DMS 273 treated with DMSO at 0.1 percent for 48 hours (cell line): ENCODE measurements at places on chromosomes 2 and 18.

- no peak for DNase-seq
Observed at GRCh38 chr2:35365859-35366258, 989.7 kb upstream of the CRIM1 start.

GRCh38 chr2:8550481-8550880 lies 131.4 kb upstream of the ID2 start:
- DNase-seq: no peak

GRCh38 chr2:121282800-121283385 lies 2.1 kb downstream of the TFCP2L1 start:
- DNase-seq: no peak

- DNase-seq: no peak
Observed at GRCh38 chr2:234330902-234331301, 166.0 kb downstream of the ARL4C start.

DNA sequence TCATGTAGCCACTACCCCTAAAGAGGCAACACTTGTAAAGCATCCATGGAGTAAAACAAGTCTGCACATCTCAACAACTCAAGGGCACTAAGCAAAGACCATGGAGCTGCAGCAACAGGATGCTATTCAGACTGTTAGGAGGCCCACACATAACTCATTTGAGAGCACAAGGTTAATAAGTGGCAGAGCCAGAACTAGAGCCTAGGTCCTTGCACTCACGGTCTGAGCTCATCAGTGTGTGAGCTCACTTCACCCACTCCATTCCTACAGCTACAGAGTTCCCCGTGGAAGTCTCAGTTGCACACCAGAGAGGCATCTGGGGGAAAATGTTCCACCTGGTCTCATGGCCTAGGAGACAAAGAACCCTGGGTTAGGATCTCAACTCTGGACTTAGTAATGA lies 35.0 kb downstream of the TTC32 start:
- DNase-seq: no peak

- no peak for DNase-seq
Observed at GRCh38 chr2:239689410-239689809, 288.6 kb upstream of the HDAC4 start.

- no peak for DNase-seq
Observed at GRCh38 chr2:232434091-232434490, 21.9 kb upstream of the ALPI start.

GRCh38 chr2:113283704-113284284 lies 5.1 kb upstream of the PAX8 start:
- no peak for DNase-seq

DNA sequence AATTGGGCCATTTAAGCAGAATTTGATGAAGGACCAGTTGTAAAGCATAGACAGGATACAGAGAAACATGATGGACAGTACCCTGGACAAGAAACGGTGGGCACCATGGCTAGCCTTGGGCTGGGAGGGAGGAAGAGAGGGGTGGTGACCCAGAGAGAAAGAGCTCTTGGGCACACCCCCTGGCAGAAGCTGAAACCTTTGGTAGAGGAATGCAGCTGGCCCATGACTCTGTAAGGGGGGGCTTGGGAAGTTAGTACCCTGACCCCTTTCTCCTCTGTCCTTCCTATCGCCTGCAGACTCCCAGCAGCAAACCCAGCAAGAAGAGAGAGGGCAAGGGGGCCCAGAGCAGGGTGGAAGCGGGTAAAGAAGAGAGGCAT lies 32.6 kb downstream of the MRPL44 start:
- DNase-seq: no peak

- peak; percentile 16 for DNase-seq
Observed at GRCh38 chr2:72145289-72145657, 2.4 kb downstream of the CYP26B1 start.

DNA sequence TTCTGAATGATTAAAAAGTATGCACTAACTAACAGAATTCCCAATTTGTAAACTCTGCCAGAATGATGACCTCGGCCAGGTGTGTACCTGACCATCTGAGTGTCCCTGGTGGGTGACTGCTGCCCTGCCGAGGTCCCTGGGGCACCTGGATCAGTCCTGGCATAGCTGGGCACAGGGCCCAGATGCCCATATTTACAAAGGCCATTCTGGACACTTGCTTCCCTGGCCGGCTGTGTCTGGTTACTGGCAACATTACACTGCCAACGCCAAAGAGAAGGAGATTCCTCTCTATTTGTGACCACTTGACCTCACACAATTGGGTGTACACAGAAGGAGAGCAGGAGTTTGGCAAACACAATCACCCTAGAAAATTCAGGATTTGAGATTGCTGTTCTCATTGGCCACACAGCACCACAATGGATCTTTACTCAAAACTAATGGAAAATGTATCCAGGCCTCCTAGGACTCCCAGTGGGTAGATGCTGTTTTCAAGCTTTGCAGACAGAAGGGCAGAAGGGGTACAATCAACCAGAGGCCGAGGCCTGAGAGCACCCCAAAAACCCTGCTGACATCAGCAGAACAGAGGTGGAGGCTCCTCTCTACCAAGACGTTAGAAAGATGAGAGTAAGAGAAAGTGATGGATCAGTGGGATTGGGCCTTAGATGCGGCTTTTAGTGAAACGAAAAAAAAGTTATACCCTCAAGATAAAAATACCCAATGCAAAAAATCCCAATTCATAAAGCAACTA lies 58.3 kb upstream of the PXDN start:
- DNase-seq: no peak

- DNase-seq: no peak
Observed at GRCh38 chr2:112343827-112344585, 68.6 kb downstream of the ZC3H6 start.

GRCh38 chr2:37874470-37874869 lies 50.6 kb upstream of the RMDN2 start:
- DNase-seq: no peak

- no peak for DNase-seq
Observed at GRCh38 chr18:27695052-27695451, 481.9 kb downstream of the CDH2 start.

DNA sequence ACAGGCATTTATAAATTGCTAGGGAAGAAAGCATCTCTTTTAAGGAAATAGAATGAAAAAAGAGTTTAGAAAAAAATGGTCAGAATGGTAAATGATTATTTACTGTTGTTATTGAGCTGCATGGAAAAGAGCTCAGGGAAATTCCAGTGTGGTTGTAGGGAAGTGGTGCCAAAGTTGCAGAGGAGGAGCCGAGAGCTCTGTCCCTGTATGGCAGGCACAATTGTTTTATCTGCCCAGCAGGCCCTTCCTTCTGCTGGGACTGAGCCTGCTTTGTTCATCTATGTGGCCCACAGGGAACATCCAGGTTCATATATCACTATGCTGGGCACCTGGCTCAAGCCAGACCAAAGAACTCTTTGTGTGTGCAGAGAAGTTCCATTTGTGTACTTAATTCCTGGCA lies 80.8 kb upstream of the AGAP1 start:
- DNase-seq: no peak

- no peak for DNase-seq
Observed at GRCh38 chr2:238710032-238710735, 137.7 kb upstream of the TWIST2 start.

GRCh38 chr2:30631051-30631671 lies 176.1 kb downstream of the CAPN13 start:
- DNase-seq: no peak

- DNase-seq: peak; percentile 64
Observed at GRCh38 chr2:42906557-42907411, 114.4 kb upstream of the HAAO start.

DNA sequence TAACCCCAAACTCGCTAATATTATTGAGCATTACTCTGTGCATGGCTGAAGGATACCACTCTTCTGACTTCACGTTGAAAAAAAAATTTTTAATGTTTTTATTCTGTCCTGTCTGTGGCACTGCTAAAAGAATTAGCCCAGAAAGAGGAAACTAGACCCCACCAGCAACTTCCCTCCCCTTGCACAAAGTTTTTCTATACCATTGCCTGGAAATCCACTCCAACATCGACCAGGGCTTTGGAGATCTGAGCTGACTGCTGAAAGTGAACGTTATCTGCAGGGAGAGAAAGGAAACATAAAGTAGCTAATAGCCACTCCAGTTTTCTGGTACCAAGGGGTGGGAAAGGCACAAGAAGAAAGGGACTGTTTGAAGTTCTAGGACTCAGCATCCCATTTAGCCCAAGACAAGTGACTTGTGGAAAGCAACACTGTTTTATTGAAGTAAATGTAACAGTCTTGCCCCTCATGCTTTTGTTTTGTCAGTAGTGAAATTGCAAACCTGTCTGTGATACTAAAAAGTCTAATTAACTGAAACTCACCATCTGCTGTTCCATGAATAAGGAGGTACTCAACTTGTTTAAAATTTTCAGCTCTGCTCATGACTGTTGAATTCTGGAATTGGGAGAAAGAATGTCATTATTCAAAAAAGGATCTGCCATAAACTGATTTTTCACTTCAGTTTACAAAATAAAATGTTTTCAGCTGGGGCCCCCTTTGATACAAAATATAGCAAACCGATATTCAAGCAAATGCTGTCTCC lies 79.1 kb downstream of the DPP4 start:
- DNase-seq: peak; percentile 76

DNA sequence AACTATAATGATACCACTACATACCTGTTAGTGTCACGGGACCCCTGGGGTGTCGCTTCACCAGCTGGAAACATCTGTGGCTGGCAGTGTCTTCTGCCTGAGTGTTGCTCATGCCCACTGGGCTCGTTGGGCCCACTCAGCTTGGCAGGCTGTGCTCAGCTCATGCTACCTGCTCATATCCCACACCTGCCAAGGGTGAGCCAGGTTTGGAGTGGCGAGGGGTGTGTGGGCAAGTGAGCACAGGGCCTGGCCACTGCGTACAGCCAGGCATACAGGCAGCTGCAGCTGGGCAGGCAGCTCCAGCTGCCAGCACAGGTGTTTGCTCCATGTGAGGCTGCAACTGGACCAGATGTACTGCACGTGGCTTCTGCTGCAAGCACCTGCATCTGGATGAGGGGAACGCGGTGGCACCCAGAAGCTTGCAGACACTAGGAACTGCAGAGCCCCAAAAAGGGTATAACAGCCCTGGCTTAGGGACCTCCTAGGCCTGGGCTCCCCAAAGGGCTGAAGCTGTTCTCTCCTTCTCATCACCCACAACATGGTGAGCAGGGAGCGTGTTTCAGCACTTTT lies 70.1 kb downstream of the SUCLG1 start:
- no peak for DNase-seq

DNA sequence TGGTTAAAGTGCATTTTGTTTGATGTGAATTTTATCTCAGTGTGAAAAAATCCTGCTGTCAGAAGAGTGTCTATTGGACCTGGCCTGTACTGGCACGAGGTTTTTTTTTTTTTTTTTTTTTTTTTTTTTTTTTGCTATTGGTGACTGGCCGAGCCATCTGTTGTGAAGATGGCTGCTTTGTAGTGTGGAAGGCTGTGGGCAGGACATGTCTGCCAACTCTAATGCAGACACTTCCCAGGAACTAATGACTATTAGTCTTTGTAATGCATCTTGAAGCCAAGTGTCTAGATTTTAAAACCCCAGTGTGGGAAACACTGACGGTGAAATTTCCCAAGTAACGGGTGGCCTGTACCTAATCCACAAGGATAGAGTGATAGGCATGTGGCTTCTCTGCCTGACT lies 34.3 kb downstream of the ZAP70 start:
- no peak for DNase-seq

DNA sequence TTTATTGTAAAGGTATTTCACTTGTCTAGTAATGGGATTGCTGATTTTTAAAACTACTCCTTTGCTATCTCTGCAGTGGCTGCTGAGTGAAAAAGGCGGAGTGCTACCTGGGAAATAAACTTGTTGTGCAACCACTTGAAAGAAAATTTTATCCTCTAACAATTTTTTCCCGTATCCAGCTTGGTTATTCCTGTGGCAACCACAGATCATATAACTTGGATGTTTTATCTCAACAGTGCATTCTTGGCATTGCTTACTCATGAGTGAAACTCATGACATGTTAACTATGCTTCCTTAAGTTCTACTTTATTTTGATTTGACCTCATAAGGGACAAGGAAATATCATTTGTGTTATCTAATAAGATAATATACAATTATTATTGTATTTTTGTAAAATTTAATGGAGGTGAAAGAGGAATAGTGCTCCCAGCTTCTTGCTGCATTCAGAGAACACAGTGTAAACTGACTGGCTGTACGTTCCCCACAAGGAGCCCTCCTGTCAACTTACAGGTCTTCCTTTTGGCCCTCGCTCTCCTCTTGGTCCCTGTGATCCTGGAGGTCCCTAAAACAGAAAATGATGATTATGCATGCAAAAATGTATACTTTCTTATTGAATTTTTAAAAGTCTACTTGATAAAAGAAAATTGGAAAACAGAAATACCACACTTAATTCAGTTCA lies 82.7 kb downstream of the COL5A2 start:
- DNase-seq: no peak

DNA sequence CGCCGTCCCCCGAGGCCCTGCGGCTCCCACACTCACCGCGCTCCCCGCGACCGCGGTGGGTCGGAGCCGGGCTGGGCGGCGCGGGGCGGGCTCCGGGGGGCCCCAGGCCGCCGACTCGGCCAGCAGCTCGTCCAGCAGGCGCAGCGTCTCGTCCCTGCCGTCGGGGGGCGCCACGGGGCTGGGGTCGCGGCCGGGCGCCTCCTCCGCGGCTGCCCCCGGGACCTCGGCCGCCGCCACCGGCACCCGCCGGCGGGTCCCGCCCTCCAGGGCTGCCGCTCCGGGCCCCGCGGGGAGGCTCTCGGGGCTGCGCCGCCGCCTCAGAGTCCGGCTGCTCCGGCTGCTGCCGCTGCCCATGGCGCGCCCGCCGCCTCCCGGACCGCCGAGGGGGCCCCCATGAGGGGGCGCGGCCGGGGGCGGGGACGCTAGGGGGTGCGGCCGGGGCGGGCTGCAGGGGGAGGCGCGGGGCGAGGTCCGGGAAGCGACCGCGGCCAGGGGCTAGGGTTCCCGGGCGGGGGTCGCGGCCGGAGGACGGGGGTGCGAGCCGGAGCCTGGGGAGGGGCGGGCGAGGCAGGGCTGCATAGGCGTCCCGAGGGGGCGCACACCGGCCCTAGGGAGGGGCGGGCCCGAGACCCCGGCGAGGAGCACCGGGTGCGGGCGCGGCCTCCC lies at the start of gene CYS1:
Gene CYS1 (minus strand): TSS at position 542 of the 666 bp plus-strand sequence. CDS start 188 bp downstream, at position 354.
- DNase-seq: no peak

- DNase-seq: no peak
Observed at GRCh38 chr2:17538022-17538843, 2.3 kb upstream of the VSNL1 start.

DNA sequence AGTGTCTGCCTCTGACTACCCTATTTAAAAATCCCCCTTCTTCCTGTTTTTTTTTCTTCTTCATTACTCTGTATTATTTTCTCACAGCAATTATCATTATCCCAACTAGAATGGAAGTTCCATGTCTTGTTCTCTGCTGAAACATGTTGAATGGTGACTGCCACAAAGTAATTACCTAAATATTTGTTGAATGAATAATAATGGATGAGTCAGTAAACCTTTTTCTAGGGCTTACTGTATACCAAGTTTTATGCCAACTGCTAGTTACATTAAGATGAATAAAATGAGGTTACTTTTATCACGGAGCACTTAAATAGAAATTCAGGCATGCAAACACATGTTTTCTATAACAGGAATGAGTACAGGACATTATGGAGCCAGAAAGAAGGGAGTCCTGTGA lies 490.6 kb downstream of the THSD7B start:
- no peak for DNase-seq

GRCh38 chr2:217494557-217494956 lies 508.2 kb downstream of the TNS1 start:
- DNase-seq: no peak

- DNase-seq: no peak
Observed at GRCh38 chr18:369224-370015, 101.6 kb upstream of the THOC1 start.

GRCh38 chr2:72539071-72539552 lies 286.7 kb downstream of the EXOC6B start:
- no peak for DNase-seq
